ENCODE measurements at places on chromosomes 3 and 15. TPM values are rescaled to one million over a fixed set of nuclear protein-coding genes. Genes with fewer than 3 reads are reported as not detected.

PSTPIP1 gene
- total RNA-seq: not detected

GOLGA8M gene
- total RNA-seq: not detected

TTLL13 gene
- 0.48 TPM for total RNA-seq

SLC30A4 gene
- 1.6 TPM for total RNA-seq

TJP1 gene
- total RNA-seq: 89.3 TPM

CPNE9 gene
- not detected for total RNA-seq

LRRIQ4 gene
- not detected for total RNA-seq

ITGB5 gene
- 412 TPM for total RNA-seq

CPN2 gene
- not detected for total RNA-seq

A4GNT gene
- total RNA-seq: not detected

ZNF660 gene
- total RNA-seq: not detected

ISLR2 gene
- total RNA-seq: 0.13 TPM

PLXND1 gene
- total RNA-seq: 89.2 TPM

IL20RB gene
- total RNA-seq: 1.0 TPM

CX3CR1 gene
- total RNA-seq: 0.02 TPM

RGMA gene
- 0.18 TPM for total RNA-seq

SYNPR gene
- not detected for total RNA-seq

PLAAT1 gene
- not detected for total RNA-seq

PIGZ gene
- total RNA-seq: 1.6 TPM

RSRC1 gene
- 26.8 TPM for total RNA-seq

ANO10 gene
- total RNA-seq: 19.6 TPM

HIGD1A gene
- 74.5 TPM for total RNA-seq

ADGRG7 gene
- total RNA-seq: not detected

IL1RAP gene
- 5.9 TPM for total RNA-seq

RAD18 gene
- total RNA-seq: 14.7 TPM

AP3B2 gene
- 0.40 TPM for total RNA-seq

OR4F6 gene
- not detected for total RNA-seq

TM6SF1 gene
- 0.10 TPM for total RNA-seq

CHST2 gene
- 0.44 TPM for total RNA-seq

ACTRT3 gene
- 2.8 TPM for total RNA-seq

HACD2 gene
- 38.1 TPM for total RNA-seq

C3orf85 gene
- total RNA-seq: not detected

CLSTN2 gene
- 0.03 TPM for total RNA-seq

ACP3 gene
- not detected for total RNA-seq

FANCD2OS gene
- total RNA-seq: not detected

ZNF619 gene
- total RNA-seq: 1.7 TPM

KIF15 gene
- total RNA-seq: 8.9 TPM

GRK7 gene
- not detected for total RNA-seq

RNU5B-1 gene
- not detected for total RNA-seq

NAALADL2 gene
- total RNA-seq: not detected

CHCHD4 gene
- 38.6 TPM for total RNA-seq

IL12A gene
- 1.2 TPM for total RNA-seq

CAND2 gene
- total RNA-seq: 0.31 TPM

SERINC4 gene
- total RNA-seq: 0.05 TPM

LMAN1L gene
- total RNA-seq: not detected

TEX264 gene
- 68.1 TPM for total RNA-seq

DNASE1L3 gene
- total RNA-seq: not detected

POC1A gene
- 19.0 TPM for total RNA-seq

GREM1 gene
- total RNA-seq: 6.6 TPM

DNAH12 gene
- 0.19 TPM for total RNA-seq

SPINK8 gene
- total RNA-seq: not detected

ACKR4 gene
- total RNA-seq: not detected

POLQ gene
- 6.6 TPM for total RNA-seq

CNTN4 gene
- not detected for total RNA-seq

GNL3 gene
- total RNA-seq: 103 TPM
